ENCODE measurements at places on chromosomes 11 and 22.
A peak's percentile ranks its signal among the peaks of the same experiment; 100 is the strongest.

DNA sequence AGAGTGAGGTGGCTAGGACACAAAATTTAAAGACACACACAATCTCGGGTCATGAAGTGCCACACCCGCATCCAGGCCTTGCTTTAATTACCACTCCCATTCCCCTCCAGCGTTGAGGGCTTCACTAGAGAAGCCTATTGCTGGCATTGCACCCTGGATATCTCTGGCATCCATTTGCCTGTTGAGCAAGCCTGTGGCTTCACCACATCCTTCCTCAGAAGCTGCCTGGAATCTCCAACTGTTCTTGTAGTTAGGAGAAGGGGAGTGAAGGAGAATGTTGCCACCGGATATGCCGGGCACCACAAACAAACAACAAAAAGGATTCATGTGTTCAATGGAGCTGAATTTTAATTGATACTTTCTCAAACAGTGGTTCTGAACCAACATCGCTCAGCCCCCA is 34.4 kb upstream of the RCN1 start:
- peak; percentile 83 for DNase-seq

DNA sequence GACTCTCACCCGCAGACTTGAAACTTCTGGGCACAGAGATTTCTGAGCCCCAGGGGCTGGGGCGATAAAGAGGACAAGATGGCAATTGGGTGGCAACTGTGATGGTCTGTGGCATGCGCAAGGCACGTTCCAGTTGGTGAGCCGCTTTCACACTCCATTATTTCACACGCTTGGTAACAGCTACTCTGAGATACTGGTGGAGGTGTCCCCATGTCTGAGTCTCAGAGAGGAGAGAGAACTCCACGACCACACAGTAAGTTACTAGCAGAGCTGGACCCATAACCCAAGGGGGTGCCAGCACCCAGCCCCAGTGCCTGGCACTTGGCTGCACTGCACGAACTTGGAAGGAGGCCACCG is 6.0 kb upstream of the KCNJ4 start:
- no peak for DNase-seq

DNA sequence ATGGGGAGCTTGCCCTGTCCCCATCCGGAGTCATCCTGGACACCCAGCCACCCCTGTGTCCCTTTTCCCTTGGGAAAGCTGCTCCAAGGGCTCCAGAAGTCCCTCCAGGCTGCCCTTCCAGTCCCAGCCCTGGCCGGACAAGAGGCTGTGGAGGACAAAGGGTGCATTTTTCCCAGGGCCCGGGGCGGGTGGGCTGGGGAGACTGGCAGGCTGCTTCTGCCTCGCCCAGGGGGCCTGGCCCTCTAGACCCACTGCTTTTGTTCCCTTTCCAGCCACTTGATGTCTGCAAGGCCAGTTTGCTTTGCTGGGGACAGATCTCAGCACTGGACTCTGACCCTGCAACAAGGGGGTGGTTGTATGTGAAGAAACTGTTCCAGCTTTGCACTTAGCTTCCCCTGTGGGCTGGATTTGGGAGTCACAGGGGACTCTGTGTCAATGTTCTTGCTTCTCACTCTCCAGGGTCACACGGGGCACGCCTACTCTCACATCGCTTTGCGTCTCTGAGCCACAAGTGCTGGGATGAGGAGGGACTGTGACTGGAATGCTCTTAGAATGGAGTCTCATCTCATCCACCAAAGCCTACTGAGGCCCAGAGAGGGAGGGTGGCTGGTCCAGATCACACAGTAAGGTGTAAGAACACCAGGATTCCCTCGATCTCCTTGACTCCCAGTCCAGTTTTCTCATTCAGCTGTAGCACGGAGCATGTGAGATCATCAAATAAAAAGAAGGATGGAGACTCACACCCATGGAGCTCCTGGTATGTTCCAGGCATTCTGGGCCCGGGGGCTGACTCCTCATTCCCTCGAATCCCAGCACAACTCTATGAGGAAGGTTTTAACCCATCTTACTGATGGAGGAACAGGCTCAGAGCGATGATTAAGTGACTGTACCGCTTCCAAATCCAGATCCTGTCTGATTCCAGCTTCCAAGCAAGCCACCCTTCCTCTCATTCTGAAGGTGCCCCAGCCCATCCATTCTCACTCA is 59.9 kb downstream of the FBXO7 start:
- DNase-seq = peak; percentile 50

- no peak for DNase-seq
Observed at GRCh38 chr11:97140885-97141494, 751.2 kb downstream of the JRKL start.

- DNase-seq = no peak
Observed at GRCh38 chr11:45518833-45519535, 146.4 kb downstream of the CHST1 start.

DNA sequence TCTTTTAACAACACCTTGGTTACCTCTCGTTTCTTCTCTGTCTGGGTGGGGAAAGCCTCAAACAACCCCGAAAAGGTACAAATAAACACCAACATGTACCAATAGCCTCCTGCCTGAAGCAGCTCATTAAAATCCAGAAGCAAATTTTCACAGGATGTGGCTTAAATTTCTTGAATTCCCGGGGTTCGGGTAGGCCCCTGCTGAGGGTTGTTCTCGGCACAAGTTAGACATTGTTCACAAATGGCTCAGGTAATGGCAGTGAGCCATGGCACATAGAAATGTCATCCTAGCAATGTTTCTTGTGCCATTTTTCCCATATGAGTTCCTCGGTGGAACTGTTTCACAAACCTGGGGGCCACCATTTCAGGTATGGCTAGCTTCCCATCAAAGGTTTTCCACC is 19.7 kb upstream of the GLYATL1 start:
- DNase-seq = peak; percentile 64

- DNase-seq = no peak
Observed at GRCh38 chr22:30460147-30460546, 11.7 kb downstream of the SEC14L3 start.

All from fibroblast of upper back skin (primary cell).